ENCODE measurements at places on chromosomes 6 and 20.
A peak's percentile ranks its signal among the peaks of the same experiment; 100 is the strongest.

- no peak for DNase-seq
These were observed 5.3 kb upstream of the ZNF184 start for GRCh38 chr6:27478141-27478705.

DNA sequence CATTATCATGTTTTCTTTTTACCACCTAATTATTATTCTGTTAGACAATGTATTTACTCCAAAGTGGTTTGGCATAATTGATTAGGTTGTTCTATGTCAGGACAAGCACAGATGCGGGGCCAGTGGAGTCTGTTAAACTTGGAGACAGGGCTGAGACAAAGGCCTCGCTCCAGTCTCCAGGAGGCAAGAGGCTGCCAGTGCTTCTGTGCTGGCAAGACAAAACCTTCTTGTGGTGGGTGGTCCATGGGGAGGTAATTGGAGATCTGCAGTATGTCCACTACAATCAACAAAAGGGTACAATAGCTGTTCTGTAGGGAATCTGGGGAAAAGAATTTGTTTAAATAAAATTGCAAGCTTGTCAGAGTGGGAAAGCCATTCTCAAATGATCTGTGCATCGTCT is 677.2 kb upstream of the SLC35B3 start:
- no peak for DNase-seq

DNA sequence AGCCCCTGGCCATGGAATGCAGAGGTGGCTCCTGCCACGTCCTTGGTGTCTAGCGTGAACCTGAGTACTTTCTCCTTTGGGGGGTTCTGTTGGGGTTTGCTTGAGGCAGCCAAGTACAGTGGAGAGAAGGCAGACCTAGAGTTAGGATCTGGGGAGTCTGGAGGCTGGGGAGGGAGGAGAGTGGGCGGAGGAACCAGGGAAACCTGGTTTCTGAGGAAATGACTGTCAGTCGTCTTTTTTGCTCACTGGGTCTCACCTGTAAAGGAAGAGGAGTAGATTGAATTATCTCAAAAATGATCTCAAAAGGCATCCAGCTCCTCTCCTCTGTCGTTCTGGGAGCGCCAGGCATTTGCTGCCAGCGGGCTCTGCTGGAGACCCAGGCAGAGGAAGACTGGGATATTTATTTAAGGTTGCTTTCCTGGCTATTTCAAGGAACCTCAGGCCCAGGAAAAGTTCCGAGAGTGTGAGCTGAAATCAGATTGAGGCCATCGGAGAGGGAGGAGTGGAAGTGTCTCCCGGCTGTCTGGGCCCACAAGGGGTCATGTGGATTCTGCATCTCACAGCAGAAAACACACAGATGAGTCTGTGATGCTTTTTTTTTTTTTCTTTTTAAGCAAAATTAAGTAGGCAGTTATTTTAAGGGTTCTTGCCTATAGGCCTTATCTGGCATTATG is 16.1 kb downstream of the EPB41L1 start:
- no peak for DNase-seq

GRCh38 chr6:135994857-135995544 is 143.5 kb downstream of the PDE7B start:
- no peak for DNase-seq

- no peak for DNase-seq
These were observed 57.8 kb upstream of the KLHL31 start for GRCh38 chr6:53723331-53723730.

- no peak for DNase-seq
These were observed 115.4 kb downstream of the ZFP64 start for GRCh38 chr20:52076164-52076563.

GRCh38 chr6:157989541-157990289 is 8.1 kb downstream of the SYNJ2 start:
- DNase-seq = peak; percentile 39

- DNase-seq = no peak
These were observed 16.0 kb downstream of the SMPDL3A start for GRCh38 chr6:122804962-122805485.

- DNase-seq = no peak
These were observed 14.4 kb downstream of the DUSP22 start for GRCh38 chr6:306641-307061.

DNA sequence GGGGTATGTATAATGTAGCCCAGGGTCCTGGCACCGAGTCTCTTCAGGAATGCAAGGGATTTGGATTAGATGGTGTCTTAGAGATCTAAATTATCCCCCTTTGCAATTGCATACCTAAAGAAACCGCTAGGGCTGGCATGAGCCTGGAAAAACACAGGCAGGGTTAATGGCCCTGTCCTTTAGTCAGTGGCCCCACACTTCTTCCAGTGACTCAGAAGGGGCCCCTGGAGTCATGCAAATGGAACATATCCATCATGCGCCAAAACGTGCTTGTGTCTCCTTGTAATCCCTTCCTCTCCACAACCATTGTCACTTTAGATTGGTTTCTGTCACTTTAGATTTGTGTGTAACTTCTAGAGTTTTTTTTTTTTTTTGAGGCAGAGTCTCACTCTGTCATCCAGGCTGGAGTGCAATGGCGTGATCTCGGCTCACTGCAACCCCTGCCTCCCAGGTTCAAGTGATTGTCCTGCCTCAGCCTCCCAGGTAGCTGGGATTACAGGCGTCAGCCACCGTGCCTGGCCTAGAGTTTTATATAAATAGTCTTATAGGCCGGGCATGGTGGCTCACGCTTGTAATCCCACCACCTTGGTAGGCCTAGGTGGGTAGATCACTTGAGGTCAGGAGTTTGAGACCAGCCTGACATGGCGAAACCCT is 8.7 kb upstream of the MYBL2 start:
- no peak for DNase-seq

GRCh38 chr6:8180327-8181159 is 78.2 kb upstream of the EEF1E1 start:
- DNase-seq = no peak

DNA sequence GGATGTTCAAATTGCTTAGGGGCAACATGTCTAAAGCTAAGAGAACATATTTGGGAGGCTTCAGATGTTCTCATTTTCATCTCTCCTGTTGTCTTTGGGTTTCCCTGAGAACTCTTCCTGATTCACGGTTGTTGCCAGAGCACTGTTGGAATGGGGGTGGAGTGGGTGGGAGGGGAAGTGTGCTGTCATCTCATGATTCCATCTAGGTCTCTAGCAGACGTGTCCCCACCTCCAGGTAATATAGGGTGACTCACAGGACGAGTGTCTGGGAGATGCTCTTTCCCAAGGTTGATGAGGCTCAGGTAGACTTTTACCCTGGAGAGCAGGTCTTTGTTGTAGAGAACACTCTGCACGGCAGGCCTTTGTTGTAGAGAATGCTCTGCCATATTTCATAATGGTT is 636.9 kb downstream of the QKI start:
- no peak for DNase-seq

DNA sequence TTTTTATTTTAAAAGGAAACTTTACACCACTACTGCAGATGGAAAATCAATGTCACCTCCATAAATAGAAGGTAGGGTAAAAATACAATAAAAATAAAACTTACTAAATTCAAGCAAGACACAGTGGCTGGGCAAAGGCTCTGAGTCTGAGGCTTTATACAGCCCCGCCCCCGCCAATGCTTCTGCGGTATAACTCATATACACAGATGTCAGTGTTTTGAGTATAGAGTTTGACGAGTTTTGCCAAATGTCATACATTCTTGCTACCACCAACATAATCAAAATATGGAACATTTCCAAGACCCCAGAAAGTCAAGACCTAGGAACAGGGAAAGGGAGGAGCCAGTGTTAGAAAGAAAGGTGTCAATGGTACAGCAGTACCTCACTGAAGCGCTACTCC is 12.8 kb downstream of the NFATC2 start:
- DNase-seq = no peak

GRCh38 chr6:3532296-3532916 is 75.6 kb upstream of the SLC22A23 start:
- DNase-seq = no peak

DNA sequence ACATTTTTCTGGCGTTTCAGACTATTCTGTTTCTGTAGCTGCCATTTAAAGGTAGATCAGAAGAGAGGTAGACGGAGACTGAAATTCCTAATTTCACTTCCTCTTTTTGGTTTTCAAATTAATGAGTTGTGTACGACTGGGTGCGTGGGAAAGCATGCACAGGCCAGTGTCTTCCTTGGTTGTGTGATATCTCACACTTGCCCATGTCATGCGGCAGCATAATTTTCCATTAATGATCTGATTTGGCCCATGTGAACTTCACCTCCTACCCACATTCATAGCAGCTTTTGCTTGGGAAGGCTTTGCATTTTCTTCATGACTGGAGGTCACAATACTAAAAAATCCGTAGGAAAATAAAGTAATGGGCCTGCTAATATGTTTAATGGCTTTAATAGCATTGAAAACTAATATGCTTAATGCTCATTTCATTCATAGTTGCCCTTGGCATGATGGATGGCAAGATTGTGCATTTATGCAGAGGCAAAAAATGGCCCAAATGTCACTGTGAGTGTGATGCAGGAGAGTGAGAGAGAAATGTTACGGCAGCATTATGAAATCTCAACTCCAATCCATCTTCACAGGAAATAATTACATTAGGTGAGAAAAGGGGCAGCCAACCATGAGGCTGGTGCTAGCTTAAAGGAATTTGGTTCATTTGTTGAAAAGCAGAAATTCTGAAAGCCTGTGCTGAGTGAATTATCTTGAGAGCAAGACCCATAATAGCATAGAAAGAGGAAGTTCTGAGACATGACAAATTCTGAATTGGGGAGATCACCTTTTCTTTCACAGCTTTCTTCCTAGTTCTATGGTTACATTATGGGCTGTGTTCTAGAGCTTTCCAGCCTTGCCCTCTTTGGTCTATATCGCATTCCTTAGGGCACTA is 69.0 kb upstream of the UST start:
- no peak for DNase-seq

All from NCI-H524 treated with DMSO at 0.1 percent for 48 hours (cell line).